ENCODE measurements at places on chromosomes 2 and 18. TPM values are rescaled to one million over a fixed set of nuclear protein-coding genes. Genes with fewer than 3 reads are reported as not detected.

DNA sequence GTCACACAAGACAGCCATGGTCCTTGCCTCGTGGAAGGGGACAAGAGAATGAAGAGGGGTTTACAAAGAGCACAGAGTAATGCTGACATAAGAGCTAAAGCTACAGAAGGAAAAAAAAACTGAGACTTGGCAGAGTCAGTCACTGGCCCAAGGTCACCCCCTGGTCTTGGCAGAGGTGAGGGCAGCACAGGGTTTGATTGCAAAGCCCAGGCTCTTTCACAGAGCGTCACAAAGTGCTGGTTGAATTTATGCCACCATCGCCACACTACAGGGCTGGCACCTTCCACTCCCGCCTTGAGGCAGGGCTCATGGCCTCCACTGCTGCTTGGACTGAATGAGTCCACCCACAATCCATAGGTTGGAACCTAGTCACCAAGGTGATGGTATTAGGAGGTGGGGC lies 190.2 kb downstream of the INHBB start:
- no peak for DNase-seq

DNA sequence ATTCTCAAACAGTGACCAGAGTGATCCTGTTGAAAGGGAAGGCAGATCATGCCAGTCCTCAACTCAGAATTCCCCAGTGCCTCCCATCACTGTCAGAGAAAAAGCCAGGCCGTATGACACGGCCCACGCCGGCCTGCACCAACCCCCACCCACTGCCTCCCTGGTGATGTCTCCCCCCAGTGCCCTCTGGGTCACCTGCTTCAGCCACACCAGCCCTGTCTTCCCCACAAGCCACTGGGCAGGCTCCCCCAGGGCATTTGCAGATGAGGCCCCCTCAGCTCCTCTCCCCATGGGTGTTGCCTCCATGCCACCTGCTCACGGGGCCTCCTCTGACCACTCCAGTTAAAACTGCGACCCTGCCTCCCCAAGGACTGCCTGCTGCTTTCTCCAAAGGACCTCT lies 169.8 kb downstream of the SH3RF3 start:
- DNase-seq: no peak

DNA sequence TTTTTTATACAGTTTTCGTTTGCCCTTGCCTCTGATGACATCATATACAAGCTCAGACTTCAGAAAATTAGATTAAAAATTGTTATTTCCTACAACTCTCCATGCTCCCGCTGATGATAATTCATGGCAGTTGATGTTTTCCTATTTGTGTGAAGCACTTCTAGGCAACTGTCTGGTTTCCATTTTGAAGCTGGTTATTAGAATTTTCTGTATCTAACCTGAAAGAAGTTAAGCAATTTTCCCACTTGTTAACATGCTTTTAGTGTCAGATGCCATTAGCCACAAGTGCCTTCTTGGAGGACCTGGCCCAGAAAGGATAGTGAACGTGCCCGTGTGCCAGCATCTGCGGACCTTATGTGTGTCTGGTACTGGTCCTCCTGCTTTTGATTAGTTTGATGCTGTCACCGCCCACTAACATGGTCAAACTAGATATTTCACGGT lies 347.6 kb upstream of the RAB12 start:
- DNase-seq: no peak

Gene C2orf80
- total RNA-seq: not detected

- DNase-seq: no peak
Observed at GRCh38 chr2:102979429-102979828, 217.6 kb downstream of the TMEM182 start.

Gene OTOS
- not detected for total RNA-seq

DNA sequence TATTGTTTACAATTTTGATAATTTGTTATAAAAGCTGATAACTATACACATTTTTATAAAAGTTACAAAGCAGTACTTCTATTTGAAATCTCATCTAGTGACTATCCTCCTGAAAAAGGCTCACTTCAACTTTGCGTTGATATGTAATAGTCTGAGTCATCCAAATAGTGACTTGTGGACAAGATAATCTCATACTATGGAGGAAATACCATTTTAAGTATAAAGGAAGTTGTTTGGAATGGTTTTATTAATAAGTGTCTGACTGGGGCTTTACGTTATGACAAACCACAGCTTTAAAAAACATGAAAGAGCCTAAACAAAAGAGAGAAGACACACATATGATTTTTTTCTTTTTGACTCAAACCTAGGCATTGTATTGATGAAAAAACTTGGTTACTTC lies 272.3 kb upstream of the COL3A1 start:
- peak; percentile 39 for DNase-seq
